Fibroblast of skin of left quadriceps (primary cell): ENCODE measurements at places on chromosomes 3 and 15.
A peak's percentile ranks its signal among the peaks of the same experiment; 100 is the strongest.

DNA sequence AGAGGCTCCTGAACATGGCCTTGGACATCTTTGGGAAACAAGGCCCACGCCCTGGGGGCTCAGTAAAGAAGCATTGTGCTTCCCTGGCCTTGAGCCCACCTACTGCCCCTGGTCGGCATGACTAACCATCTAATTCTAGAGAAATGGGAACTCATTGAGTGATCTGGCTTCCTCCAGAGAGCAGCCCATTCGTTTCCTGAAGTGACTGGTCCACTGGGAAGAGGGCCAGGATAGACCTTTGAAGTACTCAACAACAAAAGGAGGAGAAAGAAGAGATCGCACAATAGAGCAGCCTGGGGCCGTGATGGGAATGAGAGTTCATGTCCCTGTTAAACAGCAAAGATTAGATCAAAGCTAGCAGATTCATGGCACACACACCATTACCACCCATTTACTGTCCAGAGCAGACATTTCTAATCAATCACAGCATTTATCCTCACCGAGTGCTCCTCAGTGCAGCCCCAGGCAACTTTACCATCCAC lies 514.4 kb upstream of the PROK2 start:
- DNase-seq, result no peak

GRCh38 chr3:61985020-61985419 lies 388.3 kb downstream of the FEZF2 start:
- DNase-seq, result peak; percentile 43

DNA sequence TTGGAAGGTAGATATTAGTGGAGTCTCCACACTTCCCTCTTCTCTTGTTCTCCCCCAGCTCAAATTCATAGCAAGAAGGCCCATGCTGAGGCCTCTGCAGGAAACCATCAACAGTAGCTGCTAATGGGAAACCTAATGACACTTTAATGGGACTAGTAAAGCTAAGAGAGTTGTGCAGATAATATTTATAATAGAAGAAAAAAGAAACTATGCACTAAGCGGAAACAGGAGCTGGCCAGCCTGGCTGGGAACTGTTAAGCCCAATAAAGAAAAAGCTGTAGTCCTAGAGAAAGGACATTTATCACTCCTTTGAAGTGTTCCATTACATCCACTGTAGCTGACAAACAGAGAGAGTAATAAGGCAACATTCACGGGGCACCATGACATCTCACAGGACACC lies 229.6 kb downstream of the IGSF11 start:
- DNase-seq, result no peak

DNA sequence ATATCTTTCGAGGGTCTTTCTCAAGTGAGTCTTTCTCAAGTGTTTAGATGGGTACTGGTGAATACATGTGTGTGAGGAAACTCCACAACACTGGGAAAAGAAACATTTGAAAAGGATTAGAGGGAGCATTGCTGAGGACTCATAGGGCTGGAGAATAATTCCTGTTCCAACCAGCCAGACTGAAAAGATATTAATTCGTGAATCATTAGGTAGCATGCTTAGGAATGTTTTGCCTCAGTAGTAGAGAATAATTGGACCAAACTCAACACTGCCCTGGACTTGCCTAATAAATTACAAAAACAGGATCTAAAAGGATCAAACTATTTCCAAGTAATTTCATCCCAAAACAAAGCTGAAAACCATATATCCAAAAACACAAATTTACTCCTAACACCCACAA lies 17.3 kb downstream of the PP2D1 start:
- no peak for DNase-seq

GRCh38 chr3:186534113-186534669 lies 10.0 kb downstream of the CRYGS start:
- no peak for DNase-seq

DNA sequence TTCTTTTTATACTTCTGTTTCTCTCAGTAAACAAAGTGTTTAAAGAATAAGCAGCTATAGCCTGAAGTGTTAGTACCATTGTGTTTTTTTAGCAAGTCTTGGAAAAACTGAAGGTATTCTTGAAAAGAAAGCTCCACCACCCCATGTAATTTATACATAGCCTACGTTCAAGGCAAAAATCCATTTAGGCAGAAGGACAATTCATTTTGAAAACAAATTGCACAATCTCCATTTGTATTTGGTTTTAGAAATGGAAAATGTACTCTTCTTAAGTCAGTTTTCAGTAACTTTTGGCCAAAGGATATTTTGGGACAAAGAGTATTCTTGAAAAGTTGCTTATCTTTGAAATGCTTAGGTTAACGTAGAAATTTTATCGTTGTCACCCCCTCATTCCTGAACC lies 34.5 kb downstream of the PTPRG start:
- DNase-seq, result no peak

- DNase-seq, result no peak
Measured at GRCh38 chr15:64897345-64897985, 14.2 kb upstream of the ANKDD1A start.

DNA sequence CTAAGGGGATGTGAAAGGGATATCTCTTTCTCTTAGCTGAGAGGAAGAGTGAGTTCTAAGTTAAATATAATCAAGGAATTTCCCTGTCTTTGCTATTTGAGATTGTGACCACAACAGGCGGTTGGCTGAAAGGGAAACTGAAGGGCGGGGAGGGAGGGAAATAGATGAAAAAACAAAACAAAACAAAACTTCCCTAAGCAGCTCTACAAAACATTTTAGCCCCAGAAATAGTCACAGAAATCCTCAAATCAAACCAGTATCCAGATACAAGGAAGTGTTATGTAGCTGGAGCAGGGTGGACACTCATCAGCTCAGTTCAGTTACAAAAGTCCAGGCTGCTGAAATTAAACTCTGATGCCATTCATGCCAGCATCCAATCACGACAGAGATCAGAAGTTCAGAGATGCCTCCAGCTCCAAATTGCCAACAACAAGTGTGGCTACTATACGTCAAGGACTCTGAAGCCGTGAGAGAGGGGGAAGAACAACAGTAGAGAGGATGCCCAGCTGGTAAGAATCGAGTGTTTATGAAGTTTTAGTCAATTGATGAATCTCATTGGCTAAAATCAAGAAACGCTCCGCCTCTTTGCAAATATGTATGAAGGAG lies 319 bp upstream of the TP63 start:
- DNase-seq, result no peak

GRCh38 chr15:48730506-48730905 lies 80.4 kb downstream of the CEP152 start:
- no peak for DNase-seq

DNA sequence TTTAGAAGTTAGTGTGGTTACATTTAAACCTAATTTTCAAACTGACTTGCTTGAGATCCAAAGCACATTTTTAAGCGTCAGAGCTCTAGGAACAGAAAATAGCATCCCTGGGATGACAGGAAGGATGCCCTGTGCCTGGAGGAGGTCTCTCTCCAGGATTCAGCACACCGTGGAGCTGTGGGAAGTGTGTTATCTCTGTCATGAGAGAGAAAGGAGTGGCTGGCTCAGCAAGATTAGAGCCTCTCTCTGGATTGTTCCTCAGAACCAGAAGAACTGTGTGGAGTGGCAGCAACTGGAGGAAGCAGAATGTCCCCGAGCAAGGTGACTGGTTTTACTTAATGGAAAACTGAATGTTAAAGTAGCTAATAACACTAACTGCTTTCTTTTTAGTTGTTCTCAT lies 233.6 kb upstream of the TGFBR2 start:
- no peak for DNase-seq

GRCh38 chr15:29064290-29064689 lies 178.5 kb downstream of the APBA2 start:
- DNase-seq, result no peak

DNA sequence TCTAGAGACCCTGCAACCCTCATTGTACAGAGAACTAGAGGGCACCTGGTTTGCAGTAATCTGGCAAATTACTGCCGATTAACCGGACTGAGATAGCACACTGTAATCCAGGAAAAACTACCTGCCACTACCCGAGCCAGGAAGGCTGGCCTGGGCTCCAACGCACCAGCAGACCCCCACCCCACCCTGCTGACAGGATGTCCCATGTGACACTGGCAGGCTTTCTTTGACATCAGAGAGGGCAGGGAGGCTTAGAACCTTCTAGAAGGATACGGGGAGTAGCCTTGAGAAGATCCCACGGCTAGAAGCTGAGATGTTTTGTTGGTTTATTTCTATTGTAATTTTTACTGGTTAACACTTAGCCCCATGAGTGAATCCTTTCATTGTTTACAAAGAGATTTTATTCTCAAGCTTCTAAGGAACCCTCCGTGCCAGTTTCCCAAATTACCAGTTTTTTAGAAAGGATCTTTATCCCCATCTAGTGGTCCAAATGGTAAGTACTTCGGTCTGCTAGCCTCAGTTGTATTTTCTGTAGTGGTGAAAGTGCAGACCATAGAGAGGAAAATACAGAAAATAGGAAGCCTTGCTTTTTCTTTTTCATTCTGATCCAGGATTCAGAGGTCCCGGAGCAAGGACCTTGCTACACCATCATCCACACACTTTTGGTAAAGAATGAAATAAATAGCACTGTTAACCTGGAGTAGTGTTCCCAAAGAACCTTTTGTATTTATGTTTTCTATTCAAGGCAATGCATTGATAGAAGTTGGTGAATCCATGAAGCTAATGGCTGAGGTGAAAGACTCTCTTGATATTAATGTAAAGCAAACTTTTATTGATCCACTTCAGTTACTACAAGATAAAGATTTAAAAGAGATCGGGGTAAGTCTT lies 81.9 kb upstream of the ADAMTSL3 start:
- DNase-seq, result peak; percentile 7

DNA sequence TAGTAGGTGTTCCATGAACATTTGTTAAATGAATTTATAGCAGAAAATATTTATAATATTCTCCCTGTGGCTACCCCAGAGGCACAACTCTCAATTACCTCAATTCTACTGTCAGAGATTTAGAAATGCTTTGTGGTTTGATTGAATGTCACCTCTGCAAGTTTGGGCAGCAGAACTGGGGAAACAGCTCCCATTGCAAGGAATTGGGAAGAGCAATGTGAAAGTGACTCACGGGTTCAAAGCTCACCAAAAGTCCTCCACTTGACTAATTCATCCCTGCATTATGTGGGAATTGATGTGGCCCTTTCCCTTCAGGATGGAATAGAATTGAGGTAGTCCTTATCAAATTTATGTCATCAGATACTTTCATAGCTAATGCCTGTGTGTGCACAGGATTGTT lies 562.7 kb downstream of the MFSD1 start:
- DNase-seq, result no peak

DNA sequence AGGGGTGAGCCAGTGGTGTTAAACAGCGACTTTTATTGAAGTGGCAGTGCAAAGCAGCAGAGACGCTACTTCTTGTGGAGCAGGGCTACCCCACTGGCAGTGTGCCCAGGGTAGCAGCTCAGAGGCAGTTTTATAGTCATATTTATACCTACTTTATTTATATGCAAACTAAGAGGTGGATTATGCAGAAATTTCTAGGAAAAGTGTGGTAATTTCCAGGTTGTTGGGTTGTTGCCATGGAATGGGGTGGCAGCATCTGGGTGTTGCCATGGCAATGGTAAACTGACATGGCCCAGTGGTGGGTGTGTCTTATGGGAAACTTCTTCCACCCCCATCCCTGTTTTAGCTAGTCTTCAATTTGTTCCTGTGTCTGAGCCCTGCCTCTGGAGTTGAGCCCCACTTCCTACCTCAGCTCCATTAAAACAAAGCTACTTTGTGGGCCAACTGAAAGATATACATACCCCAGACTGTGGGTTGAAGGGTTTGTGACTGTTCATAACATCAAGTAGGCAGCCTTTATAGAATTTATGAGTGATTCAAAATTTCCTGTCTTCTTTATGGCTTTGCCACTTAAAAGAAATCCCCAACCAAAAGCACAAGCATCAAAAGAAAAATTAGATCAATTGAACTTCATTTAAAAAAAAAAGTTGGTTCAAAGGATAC lies 60.3 kb downstream of the EBLN2 start:
- no peak for DNase-seq

GRCh38 chr3:47628426-47628825 lies 49.8 kb upstream of the CSPG5 start:
- DNase-seq, result no peak

DNA sequence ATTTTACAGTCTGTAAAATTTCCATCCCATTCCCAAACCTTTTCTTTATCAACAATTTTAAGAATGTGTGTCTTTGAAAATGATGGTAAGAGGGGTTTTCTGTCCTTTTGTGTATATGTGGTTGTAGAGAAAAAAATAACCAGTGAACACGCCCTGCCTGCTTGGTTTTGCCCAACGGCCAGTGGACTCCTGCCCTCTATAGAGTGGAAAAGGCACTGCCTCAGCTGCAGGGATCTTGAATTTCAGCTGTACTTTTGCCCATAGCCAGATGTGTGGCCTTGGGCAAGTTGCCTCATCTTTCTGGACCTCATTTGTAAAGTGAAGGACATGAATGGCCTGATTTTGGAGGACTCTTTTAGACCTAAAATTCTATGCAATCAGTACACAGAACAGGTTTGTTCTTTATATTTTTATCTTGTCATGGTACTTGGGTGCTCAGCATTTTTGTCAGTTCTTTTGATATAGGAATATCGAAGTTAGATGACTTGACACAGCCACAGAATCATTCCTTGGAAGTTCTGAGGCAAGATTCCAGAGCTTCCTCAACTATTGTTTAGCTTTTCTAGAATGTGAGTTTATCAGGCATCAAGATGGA lies 81.0 kb downstream of the CLDN11 start:
- DNase-seq, result peak; percentile 33

- no peak for DNase-seq
Measured at GRCh38 chr3:129777806-129778205, 115.7 kb downstream of the TMCC1 start.

DNA sequence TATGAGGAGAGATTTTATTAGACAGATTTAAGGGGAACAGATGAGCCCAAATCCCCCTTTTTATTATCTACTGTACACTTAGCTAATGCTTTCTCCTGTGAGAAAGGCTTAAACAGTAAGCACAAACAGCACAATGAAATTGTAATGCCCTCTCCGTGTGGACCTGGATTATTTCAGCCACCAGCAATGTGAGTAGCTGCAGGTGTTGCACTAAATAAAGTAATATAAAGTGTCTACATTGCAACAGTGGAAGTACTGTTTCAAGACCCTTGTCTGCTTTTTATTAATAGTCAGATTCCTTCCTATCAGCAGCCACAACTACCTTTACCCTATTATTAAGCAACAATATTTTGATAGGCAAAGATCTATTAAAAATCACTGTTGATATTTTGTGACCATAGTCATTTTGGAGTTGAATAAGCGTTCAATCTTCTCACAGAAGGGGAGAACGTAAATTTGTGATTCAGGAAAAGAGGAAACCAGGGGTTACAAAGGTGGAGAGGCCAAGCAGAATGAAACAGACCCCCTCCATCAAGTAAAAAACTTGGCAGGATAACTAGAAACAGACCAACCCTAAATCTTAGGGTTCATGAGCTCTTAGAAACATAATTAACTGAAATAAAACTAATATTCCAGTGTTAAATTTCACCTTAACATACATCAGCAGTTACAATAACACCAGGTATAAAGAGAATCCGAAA lies 422.6 kb downstream of the MECOM start:
- DNase-seq, result no peak

GRCh38 chr15:69469467-69470201 lies 17.0 kb downstream of the RPLP1 start:
- DNase-seq, result no peak

DNA sequence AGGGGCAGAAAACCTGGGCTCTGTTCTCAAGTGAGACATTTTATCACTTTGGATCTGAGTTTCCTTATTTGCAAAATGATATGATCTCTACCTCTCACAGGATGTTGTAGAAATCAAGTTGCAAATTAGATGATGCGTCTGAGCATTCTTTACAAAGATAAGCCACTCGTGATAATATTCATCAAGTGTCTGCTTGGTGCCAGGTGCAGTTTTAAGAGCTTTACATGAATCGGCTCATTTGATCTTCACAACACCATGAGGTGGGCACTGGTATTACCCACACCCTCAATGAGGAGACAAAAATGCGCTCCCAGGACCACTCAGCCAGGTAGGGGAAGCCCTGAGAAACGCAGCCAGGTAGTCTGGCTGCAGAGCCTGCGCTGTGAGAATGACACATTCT lies 59.1 kb upstream of the CA12 start:
- no peak for DNase-seq
